Inflammatory macrophage (primary cell): ENCODE measurements at places on chromosomes 12 and 14.
A peak's percentile ranks its signal among the peaks of the same experiment; 100 is the strongest.

- peak; percentile 27 for DNase-seq
Measured at GRCh38 chr14:30874120-30874998, at the start of gene COCH. Gene COCH (plus strand): TSS chr14:30874559. CDS start chr14:30874939, 380 bp downstream.

- DNase-seq = no peak
Measured at GRCh38 chr12:103161582-103162362, 204.3 kb downstream of the ASCL1 start.

- DNase-seq = peak; percentile 52
Measured at GRCh38 chr12:47808050-47808449, 11.7 kb downstream of the HDAC7 start.

GRCh38 chr12:3250576-3250975, 173.4 kb downstream of the TSPAN9 start:
- DNase-seq = no peak

GRCh38 chr12:124597041-124597440, 29.6 kb upstream of the NCOR2 start:
- DNase-seq = peak; percentile 71

GRCh38 chr14:50812856-50813543, 18.0 kb downstream of the NIN start:
- DNase-seq = no peak
